Tracheal epithelial cell (primary cell): ENCODE measurements at places on chromosomes 11 and 22. TPM values are rescaled to one million over a fixed set of nuclear protein-coding genes. Genes with fewer than 3 reads are reported as not detected.

Gene FAM111B
- 0.21 and 2.2 TPM in 2 replicates for total RNA-seq

Gene PDE2A
- 3.8 and 5.3 TPM in 2 replicates for total RNA-seq

Gene RAD9A
- total RNA-seq = 8.7 TPM in 2 replicates

Gene ARHGAP8
- 21.3 and 28.2 TPM in 2 replicates for total RNA-seq

Gene KRTAP5-9
- not detected in 2 replicates for total RNA-seq

Gene ARHGEF12
- 66.7 and 90.2 TPM in 2 replicates for total RNA-seq

Gene CD3E
- total RNA-seq = not detected in 2 replicates

Gene PAMR1
- total RNA-seq = 2.6 and 5.8 TPM in 2 replicates
